Activated T-cell treated with anti-CD3 and anti-CD28 coated beads for 24 hours (primary cell): ENCODE measurements at places on chromosomes 12 and 14.

GRCh38 chr12:10189653-10190052 lies 10.8 kb downstream of the TMEM52B start:
- DNase-seq, result no peak

- no peak for DNase-seq
Observed at GRCh38 chr12:59055204-59055860, 135.0 kb upstream of the LRIG3 start.

- DNase-seq, result no peak
Observed at GRCh38 chr14:97178781-97179180, 381.6 kb downstream of the VRK1 start.

GRCh38 chr14:31965735-31966598 lies 111.1 kb upstream of the ARHGAP5 start:
- DNase-seq, result no peak

DNA sequence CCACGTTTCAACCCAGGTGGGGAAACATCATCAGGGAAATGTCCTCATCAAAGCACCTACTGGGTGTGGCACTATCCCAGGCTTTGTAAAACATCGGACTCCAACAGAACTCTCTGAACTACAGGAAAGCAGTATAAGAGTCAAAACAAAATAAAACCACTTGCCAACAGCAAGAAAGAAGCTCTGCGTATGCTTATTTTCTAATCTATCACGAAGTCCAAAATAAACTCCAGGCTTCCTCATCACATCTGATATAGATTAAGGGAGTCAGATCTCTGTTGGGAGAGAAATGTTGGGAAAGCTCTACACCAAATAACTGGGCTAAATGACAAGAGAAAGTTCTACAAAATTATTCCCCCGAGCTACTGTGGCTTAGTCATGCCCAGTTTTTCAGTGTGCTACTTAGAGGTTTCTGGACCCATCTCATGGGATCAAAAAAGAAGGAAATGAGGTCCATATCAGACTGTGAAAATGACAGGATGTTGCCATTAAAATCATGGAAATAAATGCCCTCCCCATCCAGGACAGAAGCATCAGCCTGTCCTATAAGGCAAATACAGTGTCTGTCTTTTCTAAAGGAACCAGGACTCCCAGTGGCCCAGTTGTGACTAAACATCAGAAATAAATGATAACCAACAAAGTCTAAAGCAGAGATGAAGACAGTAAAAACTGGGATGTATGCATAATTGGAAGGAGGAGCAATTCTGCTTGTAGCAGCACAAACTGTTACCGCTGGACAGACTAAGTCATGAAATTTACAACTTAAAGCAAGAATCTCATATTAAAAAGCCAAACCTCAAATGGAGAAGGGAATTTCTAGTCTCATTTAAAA lies 149.5 kb downstream of the STXBP6 start:
- DNase-seq, result no peak

DNA sequence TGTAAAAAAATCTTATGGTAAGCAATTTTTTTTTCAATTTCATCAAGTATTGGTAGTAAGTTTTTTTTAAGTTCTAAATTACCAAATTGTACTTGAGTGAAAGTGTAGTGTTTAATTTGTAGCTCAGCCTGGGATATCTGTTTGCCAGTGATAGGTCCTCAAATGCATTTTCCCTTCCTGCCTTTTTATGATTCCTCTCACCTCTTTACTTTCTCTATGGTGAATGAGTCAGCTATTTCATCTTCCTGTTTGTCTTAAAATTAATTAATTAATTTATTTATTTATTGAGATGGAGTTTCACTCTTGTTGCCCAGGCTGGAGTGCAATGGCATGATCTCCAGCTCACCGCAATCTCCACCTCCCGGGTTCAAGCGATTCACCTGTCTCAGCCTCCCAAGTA lies 10.6 kb downstream of the SRP54 start:
- no peak for DNase-seq

GRCh38 chr12:3308063-3308462 lies 182.9 kb upstream of the PRMT8 start:
- no peak for DNase-seq

GRCh38 chr14:103517721-103518421 lies 4.8 kb downstream of the CKB start:
- DNase-seq, result no peak

DNA sequence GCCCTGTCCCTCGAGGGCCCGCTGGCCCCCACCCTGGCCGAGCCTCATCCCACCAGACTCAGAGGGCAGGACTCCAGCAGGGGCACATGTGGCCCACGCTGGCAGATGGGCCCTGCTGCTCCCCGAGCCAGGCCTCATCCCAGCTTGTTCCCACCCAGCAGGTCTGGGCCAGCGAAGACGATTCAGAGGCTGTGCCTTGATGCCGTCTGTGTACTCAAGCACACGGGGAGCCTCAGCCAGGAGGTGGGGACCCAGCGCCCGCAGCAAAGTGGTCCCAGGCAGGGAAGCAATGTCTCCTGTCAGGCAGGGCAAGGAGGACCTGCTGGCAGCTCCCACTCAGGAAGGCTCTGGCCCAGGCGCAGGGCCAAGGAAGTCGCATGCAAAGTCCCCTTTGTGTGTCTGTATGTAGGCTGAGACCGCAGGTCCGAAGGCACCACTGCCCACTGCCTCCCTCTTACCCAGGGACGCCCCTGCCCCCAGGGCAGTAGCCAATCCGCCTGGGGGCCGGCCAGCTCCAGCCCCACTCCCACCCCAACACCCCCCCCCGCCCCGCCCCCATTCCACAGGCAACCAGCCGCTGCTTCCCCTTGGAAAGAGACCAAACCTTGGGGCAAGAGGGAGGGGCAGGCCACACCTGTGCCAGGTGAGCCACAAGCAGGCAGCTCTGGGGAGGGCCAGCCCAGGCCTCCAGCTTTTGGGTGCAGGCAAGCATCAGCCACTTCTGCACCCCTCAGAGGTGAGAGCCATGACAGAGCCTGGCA lies 9.4 kb downstream of the DEGS2 start:
- no peak for DNase-seq

DNA sequence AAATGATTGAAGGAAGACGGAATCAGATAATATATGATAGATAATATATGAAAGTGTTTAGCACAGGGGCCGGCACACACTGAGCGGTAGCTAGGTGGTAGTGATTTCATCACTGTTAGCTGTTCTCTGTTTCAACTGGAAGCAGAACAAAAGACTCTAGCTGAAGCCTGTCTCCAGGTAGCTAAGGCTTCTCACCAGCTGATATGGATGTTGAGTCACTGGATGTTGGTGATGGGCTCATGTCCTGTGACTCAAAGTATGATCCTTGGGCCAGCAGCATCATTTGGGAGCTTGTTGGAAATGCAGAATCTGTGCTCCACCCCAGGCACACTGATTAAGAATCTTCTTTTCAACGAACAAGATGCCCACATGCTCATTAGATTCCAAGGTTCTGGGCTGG lies 21.7 kb upstream of the KCNA5 start:
- DNase-seq, result no peak

DNA sequence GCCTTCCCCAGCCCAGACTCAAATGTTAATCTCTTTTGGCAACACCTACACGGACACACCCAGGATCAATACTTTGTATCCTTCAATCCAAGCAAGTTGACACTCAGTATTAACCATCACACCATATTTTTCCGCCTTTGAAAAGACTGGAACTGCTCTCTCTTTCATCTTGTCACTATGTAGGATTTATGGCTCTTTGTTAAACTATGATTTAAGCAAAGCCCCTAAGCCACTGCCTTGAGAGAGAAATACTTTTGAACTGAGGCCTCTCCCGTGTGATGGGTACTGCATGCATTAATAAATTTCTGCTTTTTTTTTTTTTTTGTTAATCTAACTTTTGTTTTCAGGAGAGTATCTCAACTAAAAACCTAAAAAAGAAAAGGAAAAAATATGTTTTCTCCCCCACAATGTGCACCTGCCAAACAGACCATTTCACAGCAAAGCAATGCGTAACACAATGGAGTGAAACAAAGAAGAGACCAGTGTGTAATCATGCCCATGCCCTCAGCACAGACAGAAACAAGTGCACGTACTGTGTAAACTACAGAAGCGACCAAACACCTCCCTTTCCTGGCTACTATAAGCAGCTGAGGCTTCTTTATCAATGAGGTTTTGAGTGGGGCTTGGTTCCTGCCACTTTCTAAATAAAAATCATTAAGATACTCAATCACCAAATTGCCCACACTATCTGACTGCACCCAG lies 28.3 kb upstream of the ETFBKMT start:
- no peak for DNase-seq

DNA sequence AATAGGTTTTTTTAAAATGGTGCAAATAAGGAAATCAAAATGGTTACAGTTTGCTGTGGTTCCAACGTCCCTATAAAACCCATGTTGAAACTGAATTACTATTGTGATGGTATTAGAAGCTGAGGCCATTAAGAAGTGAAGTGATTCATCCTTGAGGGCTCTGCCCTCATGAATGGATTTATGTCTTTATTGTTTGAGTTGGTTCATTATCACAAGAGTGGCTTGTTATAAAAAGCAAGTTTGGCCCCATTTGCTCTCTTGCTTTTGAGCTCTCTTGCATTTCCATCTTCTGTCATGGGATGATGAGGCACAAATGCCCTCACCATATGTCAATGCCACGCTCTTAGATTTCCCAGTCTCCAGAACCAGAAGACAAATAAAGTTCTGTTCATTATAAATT lies 62.3 kb downstream of the PRKD1 start:
- DNase-seq, result no peak

- no peak for DNase-seq
Observed at GRCh38 chr12:69676257-69677012, 22.7 kb downstream of the BEST3 start.
